ENCODE measurements at places on chromosomes 12 and 14. TPM values are rescaled to one million over a fixed set of nuclear protein-coding genes. Genes with fewer than 3 reads are reported as not detected.

Gene GLIPR1L1
- not detected for total RNA-seq

Gene DNAJC22
- total RNA-seq = 0.20 TPM

Gene NTF3
- not detected for total RNA-seq

Gene SLC17A8
- total RNA-seq = under 0.01 TPM

Gene GLI1
- 0.78 TPM for total RNA-seq

Gene TIGAR
- 9.0 TPM for total RNA-seq

Gene IKBIP
- total RNA-seq = 55.5 TPM

Gene WSCD2
- total RNA-seq = not detected

Gene ARHGEF40
- total RNA-seq = 27.9 TPM

Gene KTN1
- 162 TPM for total RNA-seq

Gene PGF
- total RNA-seq = 6.3 TPM

Gene MYF6
- total RNA-seq = not detected

Gene RIC8B
- total RNA-seq = 10.9 TPM

Gene GTF2A1
- total RNA-seq = 17.6 TPM

Gene KLRC1
- total RNA-seq = not detected

Gene MFAP5
- total RNA-seq = 5.3 TPM

Gene LRRK2
- 4.8 TPM for total RNA-seq

Gene C14orf119
- 51.8 TPM for total RNA-seq

Data from subcutaneous preadipocyte (primary cell).